Urinary bladder (tissue), 4 donors: ENCODE measurements at places on chromosomes 1 and 21. TPM values are rescaled to one million over a fixed set of nuclear protein-coding genes. Genes with fewer than 3 reads are reported as not detected.

- DNase-seq: no peak
Observed at GRCh38 chr1:4621646-4622045, 32.8 kb upstream of the AJAP1 start.

DNA sequence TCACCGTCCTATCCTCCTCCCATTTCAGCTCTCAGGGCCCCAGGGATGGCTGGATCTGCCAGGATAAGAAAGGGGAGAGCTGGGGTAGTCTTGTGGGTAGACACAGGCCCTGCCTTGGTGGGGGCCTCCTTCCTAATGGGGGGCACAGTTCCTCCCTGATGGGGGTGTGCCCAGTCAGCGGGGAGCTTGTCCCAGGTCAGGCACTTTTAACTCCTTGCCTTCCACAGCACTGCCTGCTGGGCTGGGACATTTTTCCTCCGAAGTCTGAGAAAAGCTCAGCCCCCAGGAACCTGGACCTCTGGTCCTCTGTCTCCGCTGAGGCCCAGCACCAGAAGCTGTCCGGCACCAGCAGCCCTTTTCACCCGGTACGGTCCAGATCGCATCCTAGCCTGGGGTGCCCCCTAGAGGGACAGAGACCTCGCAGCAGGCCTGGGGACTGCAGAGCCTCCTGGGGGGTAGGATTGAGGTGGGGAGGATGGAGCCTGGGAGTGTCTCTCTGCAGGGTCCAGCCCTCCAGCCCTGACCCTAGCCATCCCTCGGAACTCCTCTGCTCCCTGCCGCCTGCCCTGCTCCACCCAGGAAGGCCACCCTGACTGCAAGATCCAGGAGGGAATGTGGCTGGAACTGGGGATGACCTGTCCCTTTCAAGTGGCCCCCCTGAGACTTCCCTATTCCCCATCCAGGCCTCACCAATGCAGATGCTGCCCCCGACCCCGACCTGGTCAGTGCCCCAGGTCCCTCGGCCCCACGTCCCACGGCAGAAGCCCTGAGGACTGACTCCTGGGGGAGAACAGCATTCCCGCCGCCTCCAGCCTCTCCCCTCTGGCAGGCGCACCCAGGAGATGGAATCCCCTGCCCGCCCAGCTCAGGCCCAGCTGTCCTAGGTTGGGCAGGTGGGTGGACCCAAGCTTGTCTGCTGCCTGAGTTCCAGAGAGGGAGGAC lies 12.0 kb downstream of the MIIP start:
- DNase-seq: no peak

GRCh38 chr1:55559842-55560241 lies 344.7 kb upstream of the USP24 start:
- no peak for DNase-seq

UBL4B gene
- total RNA-seq: not detected

DNA sequence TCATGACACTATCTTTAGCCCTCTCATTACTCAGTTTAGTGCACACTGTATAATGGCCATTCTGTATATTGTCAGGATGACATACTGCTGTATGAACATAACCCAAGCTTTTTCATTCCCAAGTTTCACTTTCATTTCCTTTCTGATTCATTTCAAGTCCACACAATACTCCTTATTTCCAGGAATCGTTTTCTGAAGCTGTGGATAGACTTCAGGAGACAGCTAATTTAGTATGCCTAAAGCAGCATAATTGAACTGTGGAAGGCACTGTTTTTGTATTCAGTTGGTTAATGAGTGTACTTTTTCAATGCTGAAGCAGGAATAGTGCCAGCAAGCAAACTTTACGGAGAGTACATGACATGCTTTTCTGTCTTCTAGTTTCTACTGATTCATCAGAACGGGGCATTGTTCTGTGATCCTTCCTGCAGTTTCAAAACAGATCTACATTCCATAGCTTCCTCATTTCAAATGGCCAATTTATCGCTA lies 578.5 kb upstream of the ZP4 start:
- DNase-seq: no peak

- DNase-seq: no peak
Observed at GRCh38 chr1:27795601-27796000, 22.6 kb downstream of the STX12 start.

- no peak for DNase-seq
Observed at GRCh38 chr1:9604836-9605235, 16.1 kb downstream of the TMEM201 start.

- DNase-seq: no peak
Observed at GRCh38 chr1:204894031-204894430, 23.4 kb downstream of the NFASC start.

DNA sequence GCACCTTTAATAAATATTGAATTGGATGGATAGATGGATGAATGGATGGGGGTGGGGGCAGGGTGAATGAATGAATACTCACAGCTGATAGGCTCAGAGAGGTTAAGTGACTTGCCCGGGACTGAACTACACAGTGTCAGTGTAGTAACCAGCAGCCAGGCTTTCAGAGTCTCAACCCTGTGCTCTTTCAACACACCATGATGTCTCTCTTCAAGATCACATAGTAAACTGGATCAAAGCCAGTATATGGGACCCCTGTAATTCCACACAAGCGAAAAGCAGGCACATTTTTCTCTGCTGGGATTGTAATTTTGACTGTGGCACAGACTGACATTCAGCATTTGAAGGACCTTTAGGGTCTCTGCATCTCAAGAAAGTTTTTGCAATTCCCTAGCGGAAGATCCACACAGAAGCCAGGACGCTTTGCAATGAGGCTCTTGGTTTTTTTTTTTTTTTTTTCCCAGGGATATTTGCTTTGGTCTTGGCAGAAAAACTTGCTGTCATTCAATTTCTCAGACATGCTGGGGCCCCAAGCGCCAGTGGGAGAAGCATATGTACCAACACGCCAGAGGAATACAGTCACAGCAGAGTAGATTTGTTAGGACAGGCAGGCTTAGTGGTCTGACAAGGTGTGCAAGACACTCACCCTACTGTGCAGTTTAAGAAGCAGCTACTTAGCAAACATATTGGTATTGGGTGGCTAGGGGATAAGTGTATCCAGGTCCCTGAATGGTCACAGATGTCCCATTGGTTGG lies 213.1 kb upstream of the CAMK1G start:
- no peak for DNase-seq
